ENCODE measurements at places on chromosomes 1 and 21. TPM values are rescaled to one million over a fixed set of nuclear protein-coding genes. Genes with fewer than 3 reads are reported as not detected.

The ZNF124 gene
- 48.3 TPM for total RNA-seq

The GBP4 gene
- under 0.01 TPM for total RNA-seq

The VCAM1 gene
- not detected for total RNA-seq

The BNIPL gene
- total RNA-seq, result 157 TPM

The PLA2G2D gene
- total RNA-seq, result not detected

The LRRC3 gene
- total RNA-seq, result 1.1 TPM

The AMPD1 gene
- not detected for total RNA-seq

The RBP7 gene
- total RNA-seq, result 4.6 TPM

The NEK2 gene
- total RNA-seq, result 8.2 TPM

The SSBP3 gene
- total RNA-seq, result 9.4 TPM

The ATP6V1G3 gene
- not detected for total RNA-seq

The IL19 gene
- total RNA-seq, result not detected

The FAM151A gene
- not detected for total RNA-seq

The LAMC2 gene
- 1,917 TPM for total RNA-seq

The ERRFI1 gene
- total RNA-seq, result 197 TPM

The GRIK1 gene
- total RNA-seq, result not detected

The WDTC1 gene
- 20.2 TPM for total RNA-seq

The OSBPL9 gene
- 115 TPM for total RNA-seq

The CYYR1 gene
- 0.11 TPM for total RNA-seq

The CTH gene
- 3.1 TPM for total RNA-seq

The PEAR1 gene
- 3.3 TPM for total RNA-seq

The LCE6A gene
- not detected for total RNA-seq

The ZBTB37 gene
- 9.3 TPM for total RNA-seq

The CATSPERE gene
- total RNA-seq, result 2.4 TPM

The ADORA1 gene
- 0.87 TPM for total RNA-seq

The DNAJC28 gene
- 2.4 TPM for total RNA-seq

The TTC39A gene
- total RNA-seq, result 1.2 TPM

The LRRIQ3 gene
- 2.0 TPM for total RNA-seq

The OR2T33 gene
- total RNA-seq, result 0.54 TPM

The HSPG2 gene
- total RNA-seq, result 358 TPM

The CAMSAP2 gene
- total RNA-seq, result 38.5 TPM

The INSRR gene
- total RNA-seq, result not detected

The C4BPA gene
- not detected for total RNA-seq

The PRDM2 gene
- total RNA-seq, result 19.2 TPM

The FCRL1 gene
- not detected for total RNA-seq

The ATPAF1 gene
- total RNA-seq, result 34.2 TPM

The ANKRD35 gene
- 7.9 TPM for total RNA-seq

The TADA1 gene
- total RNA-seq, result 13.7 TPM

The SLC9C2 gene
- not detected for total RNA-seq

The IVL gene
- total RNA-seq, result 0.79 TPM

The GSTM2 gene
- total RNA-seq, result 9.9 TPM

The ANGPTL3 gene
- total RNA-seq, result not detected

The CLIC6 gene
- under 0.01 TPM for total RNA-seq

The TNFRSF8 gene
- total RNA-seq, result not detected
